ENCODE measurements at places on chromosomes 7 and 10.

GRCh38 chr10:413662-414071 is 275.8 kb downstream of the DIP2C start:
- DNase-seq = no peak

- DNase-seq = no peak
Measured at GRCh38 chr7:128799451-128799850, 7.7 kb downstream of the CCDC136 start.

DNA sequence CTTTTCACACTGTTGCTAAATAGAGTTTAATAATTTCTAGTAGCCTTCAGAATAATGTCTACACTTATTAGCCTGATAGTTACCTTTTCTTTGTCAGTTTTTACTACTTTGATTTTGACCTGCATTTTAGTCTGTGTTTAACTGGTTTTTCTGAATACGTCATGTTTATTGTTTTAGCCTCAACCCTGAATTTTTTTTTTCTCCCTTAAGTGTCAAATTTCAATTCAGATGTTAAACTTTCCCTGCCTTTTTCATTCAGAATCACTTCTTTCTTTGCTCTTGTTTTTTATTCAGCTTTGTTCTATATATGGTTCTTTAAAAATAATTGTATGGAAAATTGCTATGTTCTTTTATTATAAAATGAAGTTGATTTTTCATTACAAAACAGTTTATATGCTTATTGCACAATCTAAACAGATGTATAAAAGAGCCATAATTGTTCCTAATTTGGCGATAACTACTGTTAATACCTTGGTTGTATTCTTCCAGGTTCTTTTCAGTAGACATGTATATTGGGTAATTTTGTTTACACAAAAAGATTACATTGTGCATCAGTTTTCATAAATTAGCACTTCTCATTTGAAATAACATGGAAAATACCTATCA is 159.7 kb downstream of the ADK start:
- DNase-seq = no peak

DNA sequence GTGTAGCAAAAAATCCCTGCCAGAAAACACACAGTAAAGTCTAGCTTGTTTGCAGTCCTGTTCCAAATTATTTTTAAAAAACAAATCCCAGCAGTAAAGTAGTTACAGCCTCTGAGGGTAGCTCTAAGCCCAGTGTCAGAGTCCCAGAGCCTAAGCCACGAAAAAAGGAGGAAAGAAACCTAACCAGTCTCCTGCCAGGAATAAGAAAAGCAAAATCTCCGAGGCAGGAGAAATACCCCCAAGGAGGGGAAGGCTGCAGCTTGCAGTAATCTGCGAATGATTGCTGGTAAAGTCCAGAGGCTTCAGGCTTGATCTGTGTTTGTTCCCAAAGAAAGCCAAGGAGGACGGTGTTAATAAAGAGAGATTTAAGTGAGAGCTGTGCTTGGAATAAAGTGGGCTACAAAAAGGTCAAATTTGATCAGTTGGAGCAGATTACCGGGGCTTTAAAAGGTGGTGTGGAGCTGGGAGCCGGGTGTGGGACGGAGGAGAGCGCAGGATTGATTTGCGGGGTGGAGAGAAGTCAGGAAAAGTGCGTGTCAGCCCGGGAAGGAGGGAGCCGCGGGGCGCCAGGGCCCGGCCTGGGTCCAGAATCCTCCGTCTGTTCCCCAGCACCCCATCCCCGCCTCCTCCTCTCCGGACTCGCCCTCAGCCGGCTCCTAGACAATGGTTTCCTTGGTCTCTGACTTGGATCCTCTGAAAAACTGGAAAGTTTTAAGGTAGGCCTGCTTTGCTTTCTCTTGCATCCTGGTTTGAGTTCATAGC is 219.4 kb upstream of the CELF2 start:
- no peak for DNase-seq

DNA sequence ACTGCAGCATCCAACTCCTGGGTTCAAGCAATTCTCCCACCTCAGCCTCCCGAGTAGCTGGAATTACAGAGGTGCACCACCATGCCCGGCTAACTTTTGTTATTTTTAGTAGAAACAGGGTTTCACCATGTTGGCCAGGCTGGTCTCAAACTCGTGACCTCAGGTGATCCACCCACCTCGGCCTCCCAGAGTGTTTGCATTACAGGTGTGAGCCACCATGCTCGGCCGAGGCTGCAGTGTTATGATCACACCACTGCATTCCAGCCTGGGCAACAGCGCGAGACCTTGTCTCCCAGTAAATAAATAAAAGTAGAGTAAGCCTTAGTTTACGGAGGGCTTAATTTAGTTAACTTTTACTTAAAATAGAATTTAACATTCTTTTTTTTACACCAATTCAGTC is 23.7 kb upstream of the IGF2BP3 start:
- no peak for DNase-seq

DNA sequence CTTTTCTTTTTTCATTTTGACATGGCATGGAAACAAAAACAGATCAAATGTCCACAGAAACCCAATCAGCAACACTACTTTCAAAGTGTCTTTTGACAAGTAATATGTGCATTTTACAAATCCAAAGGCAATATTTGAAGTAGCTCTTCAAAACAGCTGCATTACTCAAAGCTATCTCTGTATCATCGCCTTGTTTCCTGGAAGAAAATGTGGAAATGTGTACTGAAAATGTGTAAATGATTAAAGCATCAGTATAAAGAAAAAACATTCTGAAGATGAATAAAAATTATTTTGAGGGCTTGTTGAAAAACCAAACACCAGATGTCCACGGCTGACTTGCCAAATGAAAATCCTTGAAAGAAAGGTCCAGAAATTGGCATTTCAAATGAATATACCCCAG is 16.5 kb upstream of the ITGB8 start:
- no peak for DNase-seq

GRCh38 chr10:60465801-60466200 is 76.1 kb upstream of the ANK3 start:
- DNase-seq = no peak

GRCh38 chr10:67385566-67385965 is 310.4 kb downstream of the CTNNA3 start:
- DNase-seq = no peak

DNA sequence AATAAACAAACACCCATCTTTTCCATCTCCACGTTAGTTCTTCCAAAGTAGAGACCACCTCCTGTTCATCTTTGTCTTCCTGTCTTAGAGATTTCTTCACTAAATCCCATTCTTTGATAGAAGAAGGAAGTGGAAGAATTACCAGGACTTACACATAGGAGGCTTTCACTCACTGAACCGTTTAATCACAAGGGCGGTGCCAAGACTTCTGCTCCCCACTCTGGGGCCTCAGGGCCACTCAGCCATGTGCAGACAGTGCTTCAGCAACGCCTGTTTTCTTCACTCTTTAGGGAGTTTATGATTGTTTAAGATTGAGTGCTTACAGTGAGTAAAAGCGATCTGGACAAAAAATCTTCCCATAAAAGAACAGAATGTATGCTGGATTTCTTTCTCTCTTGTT is 63.9 kb upstream of the SORCS3 start:
- DNase-seq = no peak

- DNase-seq = no peak
Measured at GRCh38 chr7:138328215-138328614, 131.8 kb upstream of the TRIM24 start.

DNA sequence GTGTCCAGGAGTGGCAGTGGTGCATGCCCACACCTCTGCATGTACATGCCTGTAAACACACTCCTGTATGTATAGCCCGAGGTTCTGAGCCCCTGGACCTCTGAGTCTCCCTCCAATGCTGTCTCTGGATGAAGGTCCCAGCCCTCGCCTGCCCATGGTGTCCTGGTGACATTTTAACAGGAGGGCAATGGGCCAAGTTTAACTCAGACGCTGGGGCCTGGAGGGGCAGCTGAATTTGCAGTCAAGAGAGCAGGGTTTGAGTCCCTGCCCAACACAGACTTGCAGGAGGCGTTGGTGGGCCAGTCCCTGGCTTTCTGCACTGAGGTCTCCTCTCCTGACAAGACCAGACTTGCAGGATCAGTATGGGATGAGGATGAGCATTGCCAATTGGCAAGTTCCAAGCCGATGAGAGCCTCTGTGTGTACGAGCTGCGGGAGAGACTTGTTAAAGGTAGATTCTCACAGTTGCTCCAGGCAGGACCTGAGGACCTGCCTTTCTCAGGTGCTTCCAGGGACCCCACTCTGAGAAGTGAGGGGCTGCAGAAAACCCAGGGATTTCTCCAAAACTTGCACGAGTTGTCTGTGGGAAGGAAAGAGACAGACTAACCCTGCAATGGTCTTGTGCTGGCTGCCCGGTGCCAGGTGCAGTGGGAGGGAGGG is 141.9 kb downstream of the ELFN1 start:
- no peak for DNase-seq

- DNase-seq = peak; percentile 26
Measured at GRCh38 chr7:137626469-137627067, 220.2 kb downstream of the DGKI start.

- DNase-seq = no peak
Measured at GRCh38 chr10:551373-552252, 137.9 kb downstream of the DIP2C start.

DNA sequence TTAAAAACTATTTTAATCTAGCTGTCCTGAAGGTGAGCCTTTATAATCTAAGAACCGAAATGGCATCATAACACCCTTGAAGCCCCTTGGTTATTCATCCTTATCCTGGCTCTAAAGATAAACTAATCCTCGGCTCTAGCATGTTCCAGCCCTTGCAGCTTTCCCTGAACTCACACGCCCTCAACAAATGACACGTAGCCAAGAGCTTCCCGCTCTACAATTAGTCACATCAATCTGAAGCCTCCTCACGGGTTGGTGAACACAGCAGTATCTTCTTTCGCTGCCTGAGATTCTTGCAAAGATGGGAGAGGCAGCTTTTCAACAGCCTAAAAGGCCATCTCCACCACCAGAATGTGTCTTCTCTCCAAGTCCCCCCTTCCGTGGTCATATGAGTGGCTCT is 4.1 kb downstream of the FRMD4A start:
- DNase-seq = no peak
